Mammary epithelial cell (primary cell): ENCODE measurements at places on chromosomes 7 and 10.

GRCh38 chr10:23294638-23295247 is 49.9 kb downstream of the C10orf67 start:
- no peak for DNase-seq

DNA sequence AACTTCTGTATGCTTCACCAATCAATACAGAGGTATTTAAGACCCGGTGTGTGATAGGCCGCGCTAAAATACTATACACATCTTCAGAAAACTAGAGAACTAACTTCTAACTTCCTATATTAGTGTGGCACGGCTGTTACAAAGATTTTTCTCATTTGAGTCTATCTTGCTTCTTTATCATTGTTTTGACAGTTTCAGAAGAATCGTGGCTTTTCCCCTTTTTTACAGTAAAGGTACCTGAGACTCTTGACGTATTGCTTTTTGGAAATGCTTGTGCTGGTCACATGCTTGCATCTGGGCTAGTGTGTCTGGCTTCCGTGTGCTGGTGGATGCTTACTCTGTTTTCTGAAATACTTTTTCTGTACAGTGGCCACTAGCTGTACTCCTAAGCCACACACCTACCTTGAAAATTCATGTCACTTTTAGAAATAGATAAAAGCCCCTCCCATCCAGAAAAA is 12.7 kb downstream of the IKZF1 start:
- DNase-seq = no peak

- DNase-seq = no peak
These were observed 71.2 kb downstream of the PIK3CG start for GRCh38 chr7:106936236-106936635.

- DNase-seq = no peak
These were observed 112.2 kb downstream of the PTPN20 start for GRCh38 chr10:47023237-47024045.

- DNase-seq = peak; percentile 43
These were observed 11.1 kb upstream of the CRTAC1 start for GRCh38 chr10:98041352-98042043.

DNA sequence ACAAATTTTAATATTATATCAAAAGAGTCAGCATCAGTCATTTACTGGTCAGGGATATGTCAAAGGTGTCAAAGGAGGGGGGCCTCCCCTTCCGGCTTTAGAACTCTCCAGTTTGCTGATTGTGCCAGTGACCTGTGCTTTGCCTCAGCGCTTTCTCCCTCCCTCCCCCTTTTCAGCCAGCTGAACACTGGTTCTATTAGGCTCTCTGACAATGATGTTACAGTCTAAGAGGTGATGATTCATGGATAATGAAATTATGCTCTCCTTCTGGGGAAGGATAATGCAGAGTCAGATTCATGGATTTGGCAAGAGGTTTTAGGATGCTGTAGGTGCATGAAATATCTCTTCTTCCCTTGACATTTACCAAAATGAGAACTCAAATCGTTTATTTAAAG is 6.1 kb downstream of the LRRTM3 start:
- DNase-seq = peak; percentile 28

DNA sequence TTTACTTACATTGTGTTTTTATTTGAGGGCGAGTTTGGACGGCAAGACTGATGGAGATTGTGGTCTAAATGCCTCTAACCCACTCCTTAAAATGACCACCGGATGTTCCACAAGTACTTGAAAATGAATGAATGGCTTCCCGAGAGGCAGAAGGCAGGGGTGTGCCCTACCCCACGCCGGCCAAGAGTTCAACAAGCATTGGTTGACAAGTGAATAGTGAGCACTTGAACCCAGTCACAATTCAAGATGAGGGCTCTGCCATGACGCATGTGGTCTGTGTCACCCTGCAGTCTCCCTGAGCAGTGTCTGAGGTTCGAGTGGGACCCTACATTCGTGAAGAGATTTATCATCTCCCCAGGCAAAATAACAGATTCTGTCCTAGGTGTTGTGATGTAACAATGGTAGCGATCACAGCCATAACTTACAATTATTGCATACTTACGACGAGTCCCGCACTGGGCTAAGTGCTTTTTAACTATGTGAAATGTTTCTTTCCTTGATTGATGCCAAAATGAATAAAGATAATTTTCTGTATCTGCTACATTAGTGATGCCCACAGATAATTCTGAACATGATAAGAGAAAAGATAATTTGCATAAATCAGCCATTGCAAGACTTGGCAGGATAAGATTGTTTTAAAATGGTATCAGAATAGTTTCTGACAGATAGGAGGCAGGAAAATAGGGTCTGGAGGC is 305.4 kb downstream of the WDR37 start:
- DNase-seq = no peak

GRCh38 chr7:44193011-44193802 is 4.0 kb upstream of the GCK start:
- DNase-seq = no peak

DNA sequence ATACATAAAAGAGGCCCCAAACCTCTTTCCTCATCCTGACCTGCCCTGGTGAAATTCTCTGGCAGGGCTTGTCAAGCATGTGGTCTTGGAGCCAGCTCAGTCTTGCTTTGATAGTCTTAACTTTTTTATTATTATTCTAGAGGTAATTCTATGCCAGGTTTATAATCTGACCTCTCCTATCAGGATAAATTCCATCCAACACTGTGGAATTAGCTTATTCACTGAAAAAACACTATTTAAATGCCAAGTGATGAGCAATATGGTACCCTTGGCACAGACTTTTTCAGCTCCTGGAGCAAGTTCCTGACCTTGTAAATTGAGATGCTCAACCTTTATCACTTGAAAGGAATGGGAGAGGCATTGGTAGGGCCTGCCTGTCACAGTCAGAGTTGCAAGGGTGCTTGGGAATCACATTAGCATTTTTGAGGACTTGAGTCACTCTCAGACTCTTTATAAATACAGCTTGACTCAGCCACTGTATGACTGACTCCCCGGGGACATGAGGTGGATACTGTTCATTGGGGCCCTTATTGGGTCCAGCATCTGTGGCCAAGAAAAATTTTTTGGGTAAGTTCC is at the start of gene CPA4:
TSS of gene CPA4 (plus strand) at position 480 of the 576 bp plus-strand sequence. CDS start at position 500, 20 bp downstream.
- peak; percentile 98 for DNase-seq
